ENCODE measurements at places on chromosomes 13 and 19.

- DNase-seq, result no peak
Measured at GRCh38 chr19:725461-726089, 16.8 kb downstream of the PALM start.

DNA sequence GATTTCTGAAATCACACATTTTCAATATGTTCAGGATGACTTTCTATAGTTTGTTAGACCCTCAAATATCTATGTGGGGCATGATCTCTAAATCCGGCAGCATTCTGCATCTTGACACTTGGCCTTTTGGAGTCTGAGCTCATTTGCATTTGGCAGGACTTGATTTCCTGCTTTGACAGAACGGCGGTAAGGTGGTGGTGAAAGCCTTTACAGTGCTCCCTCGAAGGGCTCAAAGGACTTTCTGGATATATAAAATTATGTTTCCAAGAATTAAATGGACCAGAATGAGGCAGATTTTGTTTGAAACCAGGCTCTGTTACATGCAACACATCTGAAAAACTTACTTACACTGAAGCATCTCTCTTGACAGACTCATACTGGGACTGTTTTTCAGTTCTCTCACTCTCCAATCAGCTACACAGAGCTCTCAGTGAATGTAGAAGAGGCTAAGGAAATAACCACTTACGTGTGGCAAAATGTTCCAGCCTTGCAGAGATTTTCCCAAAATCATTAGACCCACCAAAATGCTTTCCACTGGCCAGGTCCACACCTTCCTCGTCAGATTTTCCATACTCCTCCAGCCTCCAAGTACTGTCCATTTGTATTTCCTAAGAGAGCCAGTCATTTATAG lies 207.2 kb downstream of the SPRY2 start:
- DNase-seq, result no peak

GRCh38 chr13:84684048-84684662 lies 801.9 kb upstream of the SLITRK1 start:
- DNase-seq, result no peak

DNA sequence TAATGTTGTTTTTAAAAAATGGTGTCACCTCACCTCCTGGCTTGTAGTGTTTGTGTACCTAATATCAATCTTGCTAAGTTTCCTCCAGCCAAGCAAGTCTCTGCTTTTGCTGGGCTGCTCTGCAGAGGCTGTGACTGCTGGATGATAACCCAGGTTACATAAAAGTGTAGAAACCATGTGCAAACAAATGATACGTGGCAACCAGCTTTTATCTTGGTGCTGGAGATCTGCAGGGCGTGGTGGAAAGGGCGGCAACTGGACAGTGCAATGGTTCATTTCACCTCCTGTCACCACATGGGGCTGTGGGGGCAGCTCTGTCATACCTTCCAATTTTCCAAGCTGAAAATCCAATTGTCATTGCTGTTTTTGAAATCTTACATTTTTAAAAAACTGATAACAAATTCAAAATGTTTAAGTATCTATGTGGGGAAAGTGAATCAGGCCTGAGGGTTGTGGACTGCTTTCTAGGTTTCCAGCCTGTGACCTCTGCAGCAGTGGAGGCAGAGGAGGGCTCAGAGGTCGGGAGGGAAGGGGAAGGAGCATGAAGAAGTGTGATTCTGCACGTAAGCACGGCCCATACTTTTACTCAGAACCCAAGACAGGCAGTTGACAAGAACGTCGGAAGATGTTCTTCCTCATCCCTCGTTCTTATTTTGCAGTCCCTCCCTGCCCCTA lies 9.7 kb downstream of the GPR42 start:
- DNase-seq, result no peak

GRCh38 chr19:2806736-2807378 lies 12.8 kb upstream of the ZNF554 start:
- no peak for DNase-seq

GRCh38 chr13:32087955-32088747 lies 56.6 kb downstream of the FRY start:
- no peak for DNase-seq
